ENCODE measurements at places on chromosomes 2 and 18. TPM values are rescaled to one million over a fixed set of nuclear protein-coding genes. Genes with fewer than 3 reads are reported as not detected.

DNA sequence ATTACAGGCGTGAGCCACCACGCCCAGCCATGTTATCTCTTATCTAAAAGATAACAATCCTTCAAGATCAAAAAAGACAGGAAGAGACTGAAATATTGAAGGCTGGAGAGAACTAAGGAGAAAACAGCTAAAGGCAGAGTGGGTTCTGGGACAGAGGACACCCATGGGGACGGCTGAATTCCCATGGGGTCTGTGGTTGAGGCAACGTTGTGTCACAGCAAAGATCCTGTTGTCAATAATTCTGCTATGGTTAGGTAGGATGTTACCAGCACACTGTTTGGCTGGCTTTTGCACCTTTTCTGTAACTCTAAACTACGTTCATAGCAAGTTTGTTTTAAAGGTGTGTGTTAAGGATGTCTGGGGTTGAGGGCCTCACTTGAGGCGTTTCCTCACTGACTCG is 137.7 kb upstream of the APCDD1 start:
- no peak for DNase-seq

GRCh38 chr2:54420524-54421172 is 35.5 kb upstream of the SPTBN1 start:
- no peak for DNase-seq

GRCh38 chr2:27051902-27052645 is 606 bp downstream of the AGBL5 start:
- no peak for DNase-seq

GRCh38 chr2:218043100-218043499 is 26.0 kb upstream of the RUFY4 start:
- DNase-seq = no peak

GRCh38 chr2:107336526-107336925 is 450.6 kb upstream of the ST6GAL2 start:
- DNase-seq = no peak

DNA sequence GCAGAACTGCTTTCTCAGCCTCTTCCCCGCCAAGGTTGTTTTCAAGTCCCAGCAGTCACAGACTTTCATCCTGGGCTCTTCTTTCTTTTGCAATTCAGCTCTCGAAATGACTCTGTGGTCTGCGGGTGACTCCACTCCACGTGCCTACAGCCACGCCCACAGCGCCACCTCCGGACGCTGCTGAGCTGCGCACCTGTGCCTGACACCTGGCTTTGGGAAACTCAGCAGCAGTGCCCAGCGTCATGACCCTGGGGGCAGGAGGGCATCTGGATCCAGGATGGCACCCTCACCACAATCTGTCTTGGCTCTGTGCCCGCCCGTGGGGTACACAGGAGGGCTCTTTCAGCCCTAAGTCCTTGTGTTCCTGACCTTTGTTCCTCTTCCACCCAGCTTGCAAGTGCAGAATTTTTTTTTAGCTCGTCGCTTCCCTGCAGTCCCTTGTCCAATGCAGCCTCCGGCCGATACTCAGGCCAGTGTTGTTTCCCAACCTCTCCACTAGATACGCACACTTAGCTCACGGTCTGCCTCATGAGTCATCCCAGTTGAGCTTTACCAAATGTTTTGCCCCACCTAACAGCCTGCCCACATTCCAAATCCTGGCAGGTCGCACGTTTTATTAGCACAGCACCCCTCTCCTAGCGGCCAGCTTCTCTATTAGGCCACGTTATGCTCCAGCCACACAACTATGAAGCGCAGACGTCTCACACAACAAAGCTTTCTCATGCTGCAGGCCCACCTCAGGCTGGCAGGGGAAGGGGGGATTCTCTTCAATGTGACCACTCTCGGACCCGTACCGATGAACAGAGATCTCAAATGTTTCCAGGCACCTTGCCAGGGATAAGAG is 6.5 kb upstream of the CAPN10 start:
- no peak for DNase-seq

DNA sequence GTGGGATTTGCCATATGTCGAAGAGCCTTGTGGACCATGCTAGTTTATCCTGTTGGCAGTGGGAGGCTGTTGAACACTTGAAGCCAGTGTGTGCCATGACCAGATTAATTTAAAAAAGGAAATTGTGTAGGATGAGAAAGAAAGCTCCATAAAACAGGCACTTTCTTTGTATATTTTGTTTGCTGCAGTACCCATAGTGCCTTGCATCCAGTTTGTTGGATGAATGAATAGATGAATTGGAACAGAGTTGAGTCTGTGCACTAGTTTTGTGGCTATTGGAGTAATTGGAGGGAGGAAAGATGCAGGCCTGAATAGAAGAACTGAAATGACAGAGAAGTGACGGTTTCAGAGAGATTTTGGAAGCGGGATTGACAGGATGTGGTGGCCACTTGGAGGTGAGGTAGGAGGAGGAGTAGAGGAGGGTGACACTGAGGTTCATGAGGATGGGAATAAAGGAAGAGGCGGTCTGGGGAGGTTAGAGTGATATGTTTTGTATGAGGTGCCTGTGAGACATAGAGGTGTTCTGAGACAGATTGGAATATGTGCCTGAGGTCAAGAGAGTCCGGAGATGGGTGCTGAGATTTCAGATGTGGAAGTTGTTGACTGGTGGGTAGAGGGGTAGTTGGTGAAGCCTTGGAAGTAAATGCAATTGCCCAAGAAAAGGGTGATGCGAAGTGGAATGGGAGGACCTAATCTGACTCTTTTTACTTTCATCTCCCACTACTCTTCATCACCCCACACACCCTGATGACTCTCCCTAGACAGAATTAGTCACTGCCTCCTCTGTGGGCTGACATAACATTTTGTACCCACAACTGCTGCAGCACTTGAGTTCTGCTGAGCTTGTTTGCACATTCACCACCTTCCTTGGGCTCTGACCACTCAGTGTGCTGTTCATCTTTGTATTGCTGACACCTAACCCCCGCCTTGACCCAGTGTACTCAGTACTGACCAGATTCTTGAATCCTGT is 5.1 kb downstream of the DGUOK start:
- no peak for DNase-seq

DNA sequence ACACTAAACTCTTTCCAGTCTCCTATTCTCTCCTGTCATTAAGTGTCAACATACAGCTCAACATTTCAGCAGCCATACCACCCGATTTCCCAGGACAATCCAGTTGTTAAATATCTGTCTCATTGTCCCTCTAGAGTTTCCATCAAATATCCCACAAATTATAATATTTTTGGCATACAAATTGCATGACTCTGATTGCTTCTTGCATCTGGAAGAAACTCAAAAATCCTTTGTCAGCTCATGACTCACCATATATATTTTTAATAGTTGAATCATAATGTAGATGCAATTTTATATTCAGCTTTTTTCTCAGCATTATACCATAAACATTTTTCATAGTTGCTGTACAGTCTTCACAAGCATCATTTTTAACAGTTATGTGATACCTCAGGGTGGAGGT is 7.2 kb downstream of the SLC30A3 start:
- DNase-seq = no peak

DNA sequence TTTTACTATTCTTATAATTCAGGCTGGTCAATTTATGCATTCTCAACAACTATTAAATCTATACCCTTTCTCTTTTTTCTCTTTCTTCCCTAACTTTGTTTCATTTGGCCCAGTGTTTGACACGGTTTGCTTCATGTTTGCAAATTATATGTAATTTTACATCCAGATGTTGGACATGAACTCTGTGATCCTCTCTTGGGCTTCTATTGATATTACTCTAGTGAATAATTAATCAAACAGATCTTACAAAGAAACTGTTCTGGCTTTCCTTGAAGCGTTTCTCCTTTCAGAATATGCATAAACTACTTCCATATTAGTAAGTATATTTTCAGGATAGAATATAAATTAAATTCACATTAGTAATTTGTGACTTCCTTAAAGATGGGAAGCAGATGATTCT is 225.1 kb upstream of the TMEFF2 start:
- no peak for DNase-seq

GRCh38 chr2:158926478-158926948 is 41.9 kb upstream of the TANC1 start:
- DNase-seq = no peak

DNA sequence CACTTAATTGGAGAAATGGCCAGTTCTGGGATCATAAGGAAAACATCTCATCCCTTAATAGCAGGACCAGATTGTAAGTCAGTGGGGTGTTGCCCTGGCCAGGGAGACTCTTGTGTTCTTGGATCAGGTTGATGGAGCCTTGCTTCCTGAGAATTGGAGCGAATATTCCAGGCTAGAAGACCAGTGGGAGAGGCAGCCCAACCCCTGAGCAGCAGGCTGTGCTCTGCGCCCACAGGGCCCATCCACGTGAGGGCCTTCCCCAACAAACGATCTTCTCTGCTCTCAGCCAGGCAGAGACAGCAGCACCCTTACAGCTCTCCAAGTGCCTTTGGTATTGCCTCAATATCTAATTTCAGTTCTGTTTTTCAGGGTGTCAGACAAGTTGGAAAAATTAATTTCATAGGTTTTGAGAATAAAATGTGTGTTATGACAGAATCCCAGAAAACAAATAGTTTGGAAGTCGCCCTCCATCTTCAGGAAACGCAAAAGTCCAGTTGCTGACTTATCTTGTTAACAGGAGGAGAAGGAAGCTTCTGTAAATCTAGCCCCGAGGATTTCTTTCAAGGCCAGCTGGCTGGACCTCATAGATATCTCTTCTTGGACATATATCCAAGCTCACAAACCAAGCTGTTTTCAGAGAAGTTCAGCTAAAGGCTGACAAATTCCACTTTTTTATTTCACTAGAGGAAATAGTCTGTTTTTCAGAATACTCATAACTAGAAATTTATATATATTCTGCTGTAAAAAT is 105.5 kb downstream of the COPS8 start:
- no peak for DNase-seq

GRCh38 chr2:197599285-197599965 is 76.0 kb downstream of the RFTN2 start:
- DNase-seq = peak; percentile 43

- no peak for DNase-seq
Measured at GRCh38 chr2:205375461-205376448, 306.5 kb upstream of the NRP2 start.

- no peak for DNase-seq
Measured at GRCh38 chr2:205964111-205964761, 121.7 kb downstream of the INO80D start.

DNA sequence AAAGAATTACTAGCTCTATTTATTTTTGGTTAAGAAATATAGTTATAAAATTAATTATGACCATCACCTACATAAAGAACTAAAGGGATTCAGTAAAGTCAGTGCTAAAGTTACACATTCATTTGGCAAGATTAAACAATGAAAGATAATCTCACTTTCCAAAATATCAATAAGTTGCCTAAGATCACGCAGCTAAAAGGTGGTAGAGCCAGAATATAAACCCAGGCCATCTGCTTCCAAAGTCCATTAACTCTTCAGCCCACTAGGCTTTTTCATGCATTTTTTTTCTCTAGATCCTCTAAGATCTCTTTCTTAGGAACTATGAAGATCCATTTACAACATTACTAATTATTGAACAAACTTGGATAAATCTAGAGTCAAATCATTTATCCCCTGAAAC is 66.6 kb upstream of the RND3 start:
- DNase-seq = no peak

DNA sequence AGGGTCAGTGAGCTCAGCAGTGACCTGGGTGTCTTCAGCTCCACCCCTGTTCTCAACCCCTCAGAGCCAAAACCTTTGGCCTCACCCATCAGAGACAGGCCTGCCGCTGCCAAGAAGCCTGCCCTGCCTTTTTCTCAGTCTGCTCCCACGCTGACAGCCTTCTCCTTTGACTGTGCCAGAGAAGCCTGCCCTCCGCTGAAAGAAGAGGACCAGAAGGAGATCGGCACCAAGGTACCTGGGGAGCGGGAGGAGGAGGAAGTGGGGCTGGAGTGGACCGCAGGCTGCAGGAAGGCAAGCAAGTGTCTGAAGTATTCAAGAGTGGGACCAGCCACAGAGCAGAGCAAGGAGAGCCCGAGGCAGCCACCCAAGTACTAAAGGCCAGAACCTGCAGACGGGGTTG is 33.2 kb downstream of the TOGARAM2 start:
- no peak for DNase-seq

DNA sequence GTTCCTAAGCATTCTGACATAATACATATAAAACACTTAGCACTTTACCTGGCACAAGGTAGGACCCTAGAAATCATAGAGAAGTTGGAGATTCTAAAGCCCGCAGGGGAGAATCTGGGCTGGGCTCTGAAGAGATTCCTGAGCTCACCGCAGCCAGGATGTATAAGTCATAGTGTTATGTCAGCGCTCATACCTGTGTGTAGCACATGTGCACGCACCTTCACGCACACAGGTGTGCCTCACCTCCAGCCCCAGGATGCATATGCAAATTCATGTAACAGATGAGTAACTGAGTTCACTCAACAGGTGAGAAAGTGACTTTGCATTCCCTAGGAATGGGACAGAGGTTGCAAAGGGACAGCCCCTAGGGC is 7.9 kb upstream of the SDC1 start:
- no peak for DNase-seq

DNA sequence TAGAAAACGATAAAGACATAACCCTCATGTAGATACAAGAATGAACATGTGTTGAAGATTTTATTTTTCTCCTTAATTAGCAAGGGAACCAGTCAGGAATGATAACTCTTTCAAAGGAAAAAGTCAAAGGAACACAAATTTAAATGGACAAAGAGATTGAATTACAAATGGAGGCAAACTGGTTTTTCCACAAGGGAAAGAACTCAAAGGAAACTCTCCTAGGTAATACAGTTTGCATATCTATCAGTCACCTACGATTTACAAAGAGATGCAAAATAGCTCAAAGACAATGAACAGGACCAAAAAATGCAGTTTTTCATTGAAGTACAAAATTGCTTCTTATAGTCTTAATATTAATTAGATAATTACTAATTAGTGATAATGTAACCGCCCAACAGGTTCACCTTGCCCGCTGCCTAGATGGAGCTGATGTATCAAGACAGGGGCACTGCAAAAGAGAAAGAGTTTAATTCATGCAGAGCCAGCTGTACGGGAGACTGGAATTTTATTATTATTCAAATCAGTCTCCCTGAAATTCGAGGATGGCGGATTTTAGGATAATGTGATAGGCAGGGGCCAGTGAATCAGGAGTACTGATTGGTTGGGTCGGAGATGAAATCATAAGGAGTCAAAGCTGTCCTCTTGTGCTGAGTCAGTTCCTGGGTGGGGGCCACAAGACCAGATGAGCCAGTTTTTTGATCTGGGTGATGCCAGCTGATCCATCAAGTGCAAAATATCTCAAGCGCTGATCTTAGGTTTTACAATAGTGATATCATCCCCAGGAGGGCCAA is 151.0 kb downstream of the TMEM17 start:
- no peak for DNase-seq

The THSD7B gene
- not detected for total RNA-seq

The POLR1A gene
- total RNA-seq = 19.1 TPM

The TRMT61B gene
- total RNA-seq = 9.4 TPM

The LRP1B gene
- total RNA-seq = under 0.01 TPM

The GAREM1 gene
- under 0.01 TPM for total RNA-seq

The SERPINB7 gene
- total RNA-seq = not detected

The FN1 gene
- total RNA-seq = 0.54 TPM

The ALK gene
- total RNA-seq = under 0.01 TPM

The ASB18 gene
- under 0.01 TPM for total RNA-seq

The SLC23A3 gene
- total RNA-seq = 0.27 TPM

The PXDN gene
- 6.2 TPM for total RNA-seq
